ENCODE measurements at places on chromosomes 13 and 19. TPM values are rescaled to one million over a fixed set of nuclear protein-coding genes. Genes with fewer than 3 reads are reported as not detected.

ZNF98 gene
- not detected for polyA plus RNA-seq

SLITRK6 gene
- polyA plus RNA-seq = not detected

DNA sequence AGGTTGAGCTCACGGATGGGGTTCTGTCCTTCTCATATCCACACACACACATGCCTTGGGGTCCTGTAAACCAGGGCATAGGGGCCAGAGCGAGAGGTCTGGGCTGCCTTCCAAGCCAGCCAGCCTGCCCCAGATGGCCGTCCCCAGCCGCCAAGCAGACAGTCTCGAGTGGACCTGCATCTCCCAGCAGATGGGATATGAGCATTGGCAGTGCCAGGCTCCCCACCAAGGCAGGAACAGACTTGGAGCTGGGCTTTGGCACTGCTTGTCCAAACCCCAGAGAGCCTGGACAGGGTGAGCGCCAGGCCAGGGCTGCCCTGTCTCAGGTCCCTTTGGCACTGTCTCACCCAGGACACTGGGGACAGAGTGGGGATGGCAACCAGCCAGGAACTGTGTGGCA lies 130.4 kb downstream of the DPF1 start:
- DNase-seq = no peak

DNA sequence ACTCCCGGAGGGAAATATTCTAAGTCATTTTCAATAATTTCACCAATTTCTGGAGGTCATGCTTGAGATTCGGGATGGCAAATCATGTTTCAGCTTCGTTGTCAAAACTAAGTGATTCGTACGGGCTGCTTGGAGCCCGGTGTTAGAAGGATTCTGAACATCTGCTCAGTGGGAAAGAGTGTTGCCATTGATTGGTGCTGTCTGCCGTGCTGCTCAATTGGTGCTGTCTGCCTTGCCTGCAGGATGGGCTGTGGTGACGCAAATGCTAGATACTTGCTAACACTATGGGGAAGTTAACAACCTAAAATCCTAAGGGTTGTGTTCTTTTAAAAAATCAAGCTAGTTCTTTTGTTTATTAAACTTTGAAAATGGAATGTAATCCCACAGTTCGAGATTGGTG lies 17.3 kb upstream of the CACNG8 start:
- DNase-seq = no peak

DNA sequence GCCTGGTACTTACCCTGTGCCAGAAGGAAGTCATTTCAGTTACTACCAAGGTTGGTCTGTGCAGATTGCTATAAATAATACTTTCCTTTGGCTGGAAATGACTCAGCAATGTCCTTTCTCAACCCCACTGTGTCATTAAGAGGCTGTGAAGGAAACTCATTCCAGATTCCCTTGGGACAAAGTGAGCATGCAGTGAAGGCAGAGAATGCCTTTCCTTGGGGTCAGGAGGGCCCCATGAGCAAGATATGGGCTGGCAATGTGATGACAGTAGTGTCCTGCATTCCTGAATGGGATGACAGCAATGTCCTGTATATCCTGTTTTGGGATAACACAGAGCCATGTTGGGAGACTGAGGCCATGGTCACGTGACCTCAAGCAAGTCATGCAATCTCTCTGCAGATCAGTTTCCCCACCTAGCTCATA lies 213.1 kb upstream of the TMTC4 start:
- DNase-seq = no peak

Data from B cell (primary cell).